Aorta (tissue), 5 donors: ENCODE measurements at places on chromosomes 7 and 10.

DNA sequence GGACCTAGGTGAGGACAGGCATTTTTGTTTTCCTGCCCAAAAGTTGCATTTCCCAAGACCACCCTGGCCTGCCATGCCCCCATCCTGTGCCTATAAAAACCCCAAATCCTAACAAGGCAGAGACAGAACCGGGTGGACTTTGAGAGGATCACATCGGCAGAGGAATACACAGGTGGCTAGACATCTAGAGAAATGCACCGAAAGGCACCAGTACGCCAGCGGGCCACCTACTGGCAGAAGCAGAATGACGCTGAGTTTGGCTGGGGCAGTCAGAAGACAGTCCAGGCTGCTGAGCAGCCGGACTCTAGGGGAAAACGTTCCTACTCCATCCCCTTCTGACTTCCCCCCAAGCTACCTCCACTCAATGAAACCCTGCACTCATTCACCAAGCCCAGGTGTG is 2.8 kb downstream of the AKR1C4 start:
- no peaks in the 10 kb centered on the region for H3K4me1 ChIP-seq
- DNase-seq, result no peak
- H3K27ac ChIP-seq, result no peak overlapping the region
- no peaks in the 10 kb centered on the region for H3K36me3 ChIP-seq
- no peaks in the 10 kb centered on the region for H3K27me3 ChIP-seq
- no peak overlapping the region for H3K4me3 ChIP-seq

DNA sequence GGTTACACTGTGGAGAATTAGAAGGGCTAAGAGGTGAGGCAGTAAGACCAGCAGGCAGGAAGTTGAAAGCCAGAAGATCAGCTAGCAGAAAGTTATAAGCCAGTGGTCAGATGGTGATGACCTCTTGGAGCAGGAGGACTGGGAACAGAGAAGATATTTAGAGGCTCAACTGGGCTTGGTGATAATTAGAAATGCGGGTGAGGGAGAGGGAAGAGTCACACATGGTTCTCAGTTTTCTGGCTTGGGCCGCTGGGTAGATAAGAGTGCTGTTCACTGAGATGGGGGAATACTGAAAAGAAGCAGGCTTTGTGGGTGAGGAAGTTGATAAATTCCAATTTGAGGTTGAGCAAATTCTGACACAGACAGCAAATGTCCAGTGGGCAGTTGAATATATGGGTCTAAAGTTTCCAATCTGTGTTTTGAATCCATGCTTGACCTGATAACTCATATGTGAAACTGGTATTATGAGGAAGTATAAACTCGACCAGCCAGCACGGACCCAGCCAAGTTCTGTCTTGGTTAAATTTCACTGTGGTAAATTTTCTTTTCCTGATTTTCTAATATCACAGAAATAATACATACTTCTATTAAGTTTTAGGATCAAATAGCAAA is 22.7 kb downstream of the LSMEM1 start:
- H3K4me1 ChIP-seq, result no peaks in the 10 kb centered on the region
- H3K4me3 ChIP-seq, result no peak overlapping the region
- no peaks in the 10 kb centered on the region for H3K27me3 ChIP-seq
- DNase-seq, result no peak
- H3K27ac ChIP-seq, result no peak overlapping the region

- H3K27me3 ChIP-seq, result no peaks in the 10 kb centered on the region
- DNase-seq, result no peak
- no peaks in the 10 kb centered on the region for H3K36me3 ChIP-seq
- no peaks in the 10 kb centered on the region for H3K4me1 ChIP-seq
- no peak overlapping the region for H3K4me3 ChIP-seq
- H3K27ac ChIP-seq, result no peak overlapping the region
These were observed 102.1 kb upstream of the ZNF746 start for GRCh38 chr7:149599636-149600206.

GRCh38 chr10:132170561-132171361 is 16.0 kb upstream of the DPYSL4 start:
- DNase-seq, result peak; percentile 69
- no peak overlapping the region for H3K27ac ChIP-seq
- H3K4me1 ChIP-seq, result no peaks in the 10 kb centered on the region
- no peak overlapping the region for H3K4me3 ChIP-seq

- DNase-seq, result no peak
- no peaks in the 10 kb centered on the region for H3K27me3 ChIP-seq
- H3K4me1 ChIP-seq, result no peaks in the 10 kb centered on the region
- no peak overlapping the region for H3K4me3 ChIP-seq
These were observed 101.4 kb downstream of the ITGB8 start for GRCh38 chr7:20432071-20432470.

- DNase-seq, result no peak
- no peaks in the 10 kb centered on the region for H3K4me1 ChIP-seq
- H3K36me3 ChIP-seq, result no peaks in the 10 kb centered on the region
- no peak overlapping the region for H3K27ac ChIP-seq
- no peak overlapping the region for H3K4me3 ChIP-seq
These were observed 3.4 kb upstream of the C10orf88 start for GRCh38 chr10:122957474-122957873.

- no peak overlapping the region for H3K27ac ChIP-seq
- H3K36me3 ChIP-seq, result no peaks in the 10 kb centered on the region
- peaks cover 2% of the 10 kb centered on the region for H3K27me3 ChIP-seq
- H3K4me1 ChIP-seq, result peaks cover 7% of the 10 kb centered on the region
- no peak for DNase-seq
- peak overlapping the region; percentile 88 for H3K4me3 ChIP-seq
These were observed 3.3 kb downstream of the AHR start for GRCh38 chr7:17301471-17302456.

DNA sequence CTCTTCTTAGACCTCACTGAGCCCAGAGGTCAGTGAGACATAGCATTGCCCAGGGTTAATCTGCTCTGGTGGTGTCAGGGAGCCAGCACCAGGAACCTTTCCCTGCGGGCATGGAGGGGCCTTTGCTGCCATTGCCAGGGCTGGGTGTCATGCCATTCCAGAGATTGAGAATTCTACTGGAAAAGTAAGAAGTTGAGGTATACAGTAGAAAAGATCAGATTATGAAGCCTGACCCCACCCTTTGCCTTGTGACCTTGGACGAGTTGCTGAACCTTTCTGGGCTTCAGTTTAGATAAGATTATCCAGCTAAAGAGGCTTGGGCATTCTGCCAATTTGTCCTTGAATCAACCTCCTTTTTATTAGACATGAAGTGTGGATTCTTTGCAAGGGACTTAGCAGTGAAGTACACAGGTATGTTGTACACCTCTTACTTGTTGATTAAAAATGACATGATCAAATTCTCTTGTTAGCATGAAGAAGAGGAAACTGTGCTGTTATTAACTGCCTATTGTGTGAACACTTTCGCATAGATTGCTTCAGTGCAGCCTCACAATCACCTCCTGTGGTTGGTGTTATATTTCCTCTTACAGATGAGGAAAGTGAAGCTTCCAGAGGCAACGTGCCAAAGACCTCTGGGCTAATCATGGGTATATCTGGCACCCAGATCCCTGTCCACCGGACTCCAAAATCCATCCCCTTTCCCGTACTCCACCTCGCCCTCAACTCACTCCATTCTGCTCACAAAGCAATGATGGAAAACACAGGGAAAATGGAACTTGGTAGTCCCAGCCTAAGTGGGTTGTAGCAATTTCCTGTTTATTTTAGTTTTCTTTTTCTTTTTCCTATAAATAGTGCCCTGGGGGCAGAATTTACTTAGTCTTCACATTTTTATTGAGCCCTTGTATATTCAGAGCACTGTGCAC is 151.3 kb downstream of the CAMK1D start:
- no peaks in the 10 kb centered on the region for H3K27me3 ChIP-seq
- DNase-seq, result peak; percentile 20
- no peaks in the 10 kb centered on the region for H3K4me1 ChIP-seq
- no peaks in the 10 kb centered on the region for H3K36me3 ChIP-seq
- H3K4me3 ChIP-seq, result no peak overlapping the region

DNA sequence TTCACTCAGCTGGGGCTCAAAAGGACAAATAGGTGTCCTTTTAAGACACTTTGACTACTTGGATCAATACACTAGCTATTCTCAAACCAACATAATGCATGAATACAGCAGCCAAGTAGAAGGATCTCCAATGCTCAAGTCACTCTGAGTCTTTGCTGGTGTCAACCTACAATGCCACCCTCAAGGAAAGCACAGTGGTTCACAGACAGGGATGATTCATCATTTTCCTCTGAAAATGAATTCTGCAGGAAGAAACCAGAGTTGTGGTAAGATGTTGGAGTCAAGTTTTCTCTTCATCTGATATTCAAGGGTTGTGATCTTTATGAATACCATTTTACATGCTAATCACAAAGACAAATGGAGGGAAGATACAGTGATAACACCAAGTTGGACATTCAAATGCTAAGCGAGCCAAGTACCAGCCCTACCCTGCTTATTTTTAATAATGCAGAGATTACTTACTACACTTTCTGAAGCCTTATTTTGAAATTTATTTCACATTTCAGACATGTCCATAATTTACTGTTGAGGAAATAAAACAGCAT is 143.1 kb upstream of the FGFR2 start:
- DNase-seq, result no peak
- no peak overlapping the region for H3K27ac ChIP-seq
- H3K36me3 ChIP-seq, result peaks cover 3% of the 10 kb centered on the region

GRCh38 chr7:88361357-88361756 is 54.7 kb upstream of the STEAP4 start:
- H3K4me1 ChIP-seq, result no peaks in the 10 kb centered on the region
- no peaks in the 10 kb centered on the region for H3K36me3 ChIP-seq
- no peak overlapping the region for H3K4me3 ChIP-seq
- no peak for DNase-seq
- H3K27me3 ChIP-seq, result no peaks in the 10 kb centered on the region
- H3K27ac ChIP-seq, result no peak overlapping the region

DNA sequence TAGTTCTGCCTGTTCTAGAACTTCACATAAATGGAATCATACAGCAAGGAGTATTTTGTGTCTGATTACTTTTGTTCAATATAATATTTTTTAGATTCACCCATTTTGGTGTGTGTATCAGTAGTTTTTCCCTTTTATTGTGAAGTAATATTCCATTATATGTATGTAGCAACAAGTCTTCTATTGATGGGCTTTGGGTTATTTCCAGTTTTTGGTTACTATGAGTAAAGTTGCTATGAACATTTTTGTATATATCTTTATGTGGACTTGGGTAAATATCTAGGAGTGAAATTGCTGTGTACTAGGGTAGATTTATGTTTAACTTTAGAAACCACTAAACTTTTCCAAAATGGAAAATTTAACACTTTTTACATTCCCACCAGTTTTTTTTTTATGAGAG is 35.7 kb downstream of the ADK start:
- no peak overlapping the region for H3K4me3 ChIP-seq
- H3K27me3 ChIP-seq, result no peaks in the 10 kb centered on the region
- H3K4me1 ChIP-seq, result peaks cover 5% of the 10 kb centered on the region
- H3K27ac ChIP-seq, result no peak overlapping the region
- H3K36me3 ChIP-seq, result no peaks in the 10 kb centered on the region

GRCh38 chr10:5617521-5617920 is 48.9 kb downstream of the ASB13 start:
- peaks cover 4% of the 10 kb centered on the region for H3K4me1 ChIP-seq
- DNase-seq, result no peak
- no peaks in the 10 kb centered on the region for H3K36me3 ChIP-seq

DNA sequence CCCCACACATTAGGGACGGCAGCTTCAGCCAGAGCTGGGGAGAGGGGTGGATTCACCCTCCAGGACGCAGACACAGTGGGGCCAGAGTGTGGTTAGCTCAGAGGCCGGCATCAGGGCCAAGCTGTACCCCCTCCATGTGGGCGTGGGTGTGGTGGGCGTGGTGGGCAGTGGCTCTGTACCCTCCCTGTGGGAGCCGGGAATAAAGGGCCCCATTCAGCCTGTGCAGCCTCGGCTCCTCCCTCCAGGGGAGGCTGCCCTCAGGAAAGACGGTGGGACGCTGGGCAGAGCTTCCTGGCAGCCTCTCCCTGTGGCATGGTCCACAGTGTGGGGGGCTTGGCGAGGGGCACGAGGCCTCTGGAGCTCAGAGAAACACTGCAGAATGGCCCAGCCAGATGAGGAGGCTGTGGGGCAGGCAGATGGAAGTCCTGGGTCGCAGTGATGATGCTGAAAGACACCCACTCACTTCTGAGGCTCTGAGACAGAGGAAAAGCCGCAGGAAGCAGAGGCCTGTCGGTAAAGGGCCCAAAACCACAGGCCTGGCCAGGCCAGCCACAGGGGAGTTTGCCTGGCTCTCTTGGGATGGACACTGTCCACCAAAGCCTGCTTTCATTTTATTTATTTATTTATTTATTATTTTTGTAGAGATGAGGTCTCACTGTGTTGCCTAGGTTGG is 108.0 kb downstream of the SH3PXD2A start:
- no peaks in the 10 kb centered on the region for H3K36me3 ChIP-seq
- H3K4me1 ChIP-seq, result no peaks in the 10 kb centered on the region
- no peak overlapping the region for H3K4me3 ChIP-seq
- no peak overlapping the region for H3K27ac ChIP-seq
- no peak for DNase-seq

DNA sequence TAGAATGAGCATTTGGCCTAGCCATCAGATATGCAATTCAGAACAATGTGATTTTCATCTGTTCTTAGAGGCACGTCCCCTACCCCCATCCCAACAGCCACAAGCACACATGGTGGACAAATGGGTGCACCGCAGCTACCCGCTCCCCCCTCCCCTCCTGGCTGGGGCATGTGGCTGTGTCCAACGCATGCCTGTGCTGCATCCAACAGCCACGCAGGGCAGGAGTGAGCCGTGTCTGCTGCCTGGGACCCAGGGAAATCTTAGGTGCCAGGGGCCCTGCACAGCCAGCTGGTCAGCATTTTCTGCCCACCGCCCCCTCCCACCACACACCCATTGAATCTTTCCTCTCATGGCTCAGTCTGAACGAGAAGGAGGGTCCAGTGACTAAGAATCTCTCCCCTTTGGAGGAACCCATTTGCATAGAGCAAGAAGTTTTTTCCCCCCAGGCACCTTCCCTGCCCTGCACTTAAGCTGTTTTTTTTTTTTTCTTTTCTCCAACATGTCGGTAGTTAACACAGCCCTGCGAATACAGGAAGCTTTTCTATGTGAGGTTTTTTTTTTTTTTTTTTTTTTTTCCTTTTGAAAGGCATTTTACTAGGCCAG is 138.9 kb downstream of the WDR11 start:
- H3K27me3 ChIP-seq, result no peaks in the 10 kb centered on the region
- no peaks in the 10 kb centered on the region for H3K36me3 ChIP-seq
- no peak overlapping the region for H3K4me3 ChIP-seq
- DNase-seq, result no peak
- no peak overlapping the region for H3K27ac ChIP-seq

DNA sequence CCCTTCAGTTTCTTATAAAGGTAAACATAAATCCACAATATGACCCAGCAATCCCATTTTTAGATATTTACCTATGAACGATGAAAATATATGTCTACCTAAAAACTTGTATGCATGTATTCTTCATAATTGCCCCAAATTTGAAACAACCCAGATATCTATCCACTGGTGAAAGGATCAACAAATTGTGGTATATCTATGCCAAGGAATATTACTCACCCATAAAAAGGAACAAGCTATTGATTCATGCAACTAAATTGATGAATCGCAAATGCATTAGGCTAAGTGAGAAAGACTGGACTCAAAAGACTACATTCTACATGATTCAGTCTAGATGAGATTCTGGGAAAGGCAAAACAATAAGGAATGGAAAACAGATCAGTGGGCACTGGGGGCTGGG is 126.0 kb upstream of the BTBD16 start:
- H3K36me3 ChIP-seq, result no peaks in the 10 kb centered on the region
- no peak overlapping the region for H3K4me3 ChIP-seq
- H3K27ac ChIP-seq, result no peak overlapping the region
- H3K27me3 ChIP-seq, result no peaks in the 10 kb centered on the region
- no peaks in the 10 kb centered on the region for H3K4me1 ChIP-seq

GRCh38 chr10:122078326-122078725 is 89.4 kb downstream of the TACC2 start:
- DNase-seq, result no peak
- H3K4me1 ChIP-seq, result no peaks in the 10 kb centered on the region
- no peaks in the 10 kb centered on the region for H3K36me3 ChIP-seq
